ENCODE measurements at places on chromosomes 5 and 9. TPM values are rescaled to one million over a fixed set of nuclear protein-coding genes. Genes with fewer than 3 reads are reported as not detected.

IFNA2 gene
- total RNA-seq, result not detected

GRCh38 chr5:21173036-21173435, 1185.0 kb upstream of the CDH18 start:
- no peak for DNase-seq
- H3K27ac ChIP-seq, result no peak overlapping the region
- H3K36me3 ChIP-seq, result no peaks in the 10 kb centered on the region
- no peak overlapping the region for H3K4me3 ChIP-seq
- no peaks in the 10 kb centered on the region for H3K27me3 ChIP-seq
- H3K4me1 ChIP-seq, result no peaks in the 10 kb centered on the region

- H3K27ac ChIP-seq, result no peak overlapping the region
- H3K36me3 ChIP-seq, result no peaks in the 10 kb centered on the region
- no peaks in the 10 kb centered on the region for H3K27me3 ChIP-seq
- no peak for DNase-seq
- no peaks in the 10 kb centered on the region for H3K4me1 ChIP-seq
Measured at GRCh38 chr5:102531506-102531905, 32.7 kb upstream of the SLCO6A1 start.

DNA sequence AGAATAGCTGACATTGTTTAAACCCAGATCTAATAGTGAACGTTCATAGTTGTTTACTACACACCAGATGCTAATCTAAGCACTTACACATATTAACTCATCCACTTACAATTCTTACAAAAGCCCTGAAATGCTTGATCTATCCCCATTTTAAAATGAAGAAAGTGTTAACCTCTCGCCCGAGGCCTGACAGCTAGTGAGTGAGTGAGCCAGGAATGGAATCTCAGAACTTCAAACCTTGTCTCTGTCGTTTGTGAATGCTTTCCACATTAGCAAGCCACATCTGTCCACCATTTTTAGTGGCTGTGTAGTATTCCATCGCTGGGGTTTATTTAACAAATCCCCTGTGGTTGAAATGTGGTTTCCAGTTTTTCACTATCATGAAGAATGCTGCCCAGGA, 24.9 kb upstream of the NEURL1B start:
- H3K4me3 ChIP-seq, result no peak overlapping the region
- no peaks in the 10 kb centered on the region for H3K36me3 ChIP-seq
- DNase-seq, result no peak
- no peaks in the 10 kb centered on the region for H3K27me3 ChIP-seq
- H3K27ac ChIP-seq, result no peak overlapping the region

GRCh38 chr9:18208166-18209059, 265.5 kb upstream of the ADAMTSL1 start:
- H3K4me1 ChIP-seq, result no peaks in the 10 kb centered on the region
- H3K4me3 ChIP-seq, result no peak overlapping the region
- peak; percentile 32 for DNase-seq
- no peak overlapping the region for H3K27ac ChIP-seq

GRCh38 chr5:111735583-111736270, 21.3 kb downstream of the NREP start:
- H3K27me3 ChIP-seq, result no peaks in the 10 kb centered on the region
- H3K4me1 ChIP-seq, result no peaks in the 10 kb centered on the region
- no peak for DNase-seq
- H3K36me3 ChIP-seq, result no peaks in the 10 kb centered on the region
- H3K27ac ChIP-seq, result no peak overlapping the region
